NCI-H1694 (cell line): ENCODE measurements at places on chromosomes 16 and 17.

GRCh38 chr16:56915336-56916119 is 16.4 kb upstream of the HERPUD1 start:
- no peak for DNase-seq

- DNase-seq, result no peak
These were observed 8.2 kb downstream of the HLF start for GRCh38 chr17:55272711-55273578.

DNA sequence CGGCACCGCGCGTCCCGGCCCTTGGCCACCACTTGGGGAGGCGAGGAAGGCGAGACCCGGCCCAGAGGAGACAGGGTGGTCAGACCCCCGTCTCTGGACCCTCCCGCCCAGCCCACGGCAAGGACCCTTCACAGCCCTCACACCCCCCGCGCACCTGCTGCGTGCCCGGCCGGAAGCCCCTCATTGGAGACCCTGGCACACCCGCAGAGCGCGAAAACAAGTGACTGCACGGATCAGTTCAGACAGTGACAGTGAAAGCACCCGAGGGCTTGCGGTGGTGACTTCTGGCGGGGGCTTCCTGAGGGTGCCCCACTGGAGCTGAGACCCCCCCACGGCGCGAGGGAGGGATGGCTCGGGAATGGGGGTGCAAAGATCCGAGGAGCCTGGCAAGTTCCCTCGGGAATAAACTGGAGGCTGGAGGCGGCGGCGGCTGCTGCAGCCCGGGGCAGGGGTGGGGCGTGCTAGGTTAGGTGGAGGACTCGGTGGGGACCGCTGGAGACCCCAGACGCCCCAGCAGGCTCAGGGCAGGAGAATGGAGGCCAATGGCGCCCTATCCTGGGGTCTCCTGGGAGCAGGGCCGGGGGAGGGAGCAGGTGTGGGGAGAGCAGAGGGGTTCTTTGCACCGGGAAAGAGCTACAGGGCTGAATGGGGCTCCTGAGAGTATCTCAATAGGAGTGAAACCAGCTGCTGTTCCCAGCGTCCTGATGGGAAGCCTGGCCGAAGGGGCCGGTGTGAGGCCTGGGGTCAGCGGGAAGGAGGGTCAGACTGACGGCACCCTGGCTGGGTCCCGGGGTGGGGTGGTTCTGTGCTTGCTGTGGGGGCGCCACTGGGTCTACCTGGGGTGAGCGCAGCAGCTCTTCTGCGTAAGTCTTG is 824 bp upstream of the FBXL16 start:
- no peak for DNase-seq

DNA sequence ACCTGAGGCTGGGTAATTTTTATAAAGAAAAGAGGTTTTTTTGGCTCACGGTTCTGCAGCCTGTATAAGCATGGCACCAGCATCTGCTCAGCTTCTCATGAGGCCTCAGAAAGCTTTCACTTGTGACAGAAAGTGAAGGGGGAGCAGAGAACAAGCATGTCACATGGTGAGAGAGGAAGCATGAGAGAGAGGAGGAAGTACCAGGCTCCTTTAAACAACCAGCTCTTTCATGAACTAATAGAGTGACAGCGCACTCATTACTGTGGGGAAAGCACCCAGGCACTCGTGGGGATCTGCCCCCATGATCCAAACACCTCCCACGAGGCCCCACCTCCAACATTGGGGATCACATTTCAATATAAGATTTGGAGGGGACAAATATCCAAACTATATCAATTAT is 86.8 kb downstream of the USP32 start:
- no peak for DNase-seq

DNA sequence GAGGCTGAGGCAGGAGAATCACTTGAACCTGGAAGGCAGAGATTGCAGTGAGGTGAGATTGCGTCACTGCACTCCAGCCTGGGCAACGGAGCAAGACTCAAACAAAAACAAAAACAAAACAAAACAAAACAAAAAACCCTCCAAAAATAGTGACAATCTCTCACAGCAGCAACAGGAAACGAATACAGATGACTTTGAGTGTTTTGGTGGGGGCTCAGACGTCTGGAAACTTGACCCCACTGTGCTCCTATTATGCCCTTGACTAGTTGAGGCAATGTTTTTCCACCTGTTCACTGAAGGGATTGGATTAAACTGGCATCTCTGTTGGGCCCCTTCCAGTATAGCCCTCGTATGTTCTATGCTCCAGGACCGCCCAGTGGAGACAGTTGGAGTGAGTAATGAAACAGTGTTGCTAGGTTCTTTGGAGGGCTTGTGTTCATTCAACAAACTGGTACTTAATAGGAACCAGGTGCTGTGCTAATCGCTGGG is 167.0 kb downstream of the UTP18 start:
- no peak for DNase-seq

GRCh38 chr17:59751955-59752413 is 44.5 kb downstream of the VMP1 start:
- no peak for DNase-seq
